ENCODE measurements at places on chromosomes 6 and 20.

DNA sequence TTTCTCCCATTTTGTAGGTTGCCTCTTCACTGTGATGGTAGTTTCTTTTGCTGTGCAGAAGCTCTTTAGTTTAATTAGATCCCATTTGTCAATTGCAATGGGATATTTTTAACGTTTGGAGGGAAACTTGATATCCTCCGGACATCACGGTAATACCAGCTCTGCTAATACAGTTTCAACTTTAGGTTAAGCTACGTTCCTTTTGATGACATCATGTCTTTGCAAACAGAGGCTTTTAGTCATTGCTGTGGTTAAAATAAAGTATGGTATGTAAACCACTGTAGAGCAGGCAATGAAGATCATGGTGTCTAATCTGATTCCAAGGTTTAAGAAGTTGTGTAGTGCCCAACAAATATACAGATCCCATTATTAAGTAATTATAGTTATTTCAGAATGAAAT, 168.0 kb upstream of the CHD6 start:
- DNase-seq = no peak

GRCh38 chr6:43070028-43070632, 6.0 kb upstream of the PTK7 start:
- no peak for DNase-seq

GRCh38 chr6:80173411-80173810, 66.9 kb downstream of the BCKDHB start:
- DNase-seq = no peak

DNA sequence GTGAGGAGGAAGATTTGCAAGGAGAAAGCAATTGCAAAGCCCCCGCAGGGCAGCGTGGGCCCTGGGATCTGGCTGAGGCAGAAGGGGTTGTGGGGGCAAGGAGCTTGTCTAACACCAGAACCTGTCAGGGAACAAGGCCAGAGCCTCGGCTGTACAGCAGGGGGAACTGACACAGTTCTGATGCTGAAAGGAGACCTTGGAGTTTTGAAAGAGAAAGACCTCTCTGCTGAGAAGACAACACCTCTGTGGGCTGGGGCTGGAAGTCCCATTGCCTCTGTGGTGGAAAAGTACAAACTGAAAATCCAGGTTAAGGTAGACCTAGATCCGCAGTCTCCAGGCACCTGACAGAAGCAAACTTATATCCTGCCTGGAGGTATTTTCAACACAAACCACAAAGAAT, 86.9 kb upstream of the CST7 start:
- no peak for DNase-seq

DNA sequence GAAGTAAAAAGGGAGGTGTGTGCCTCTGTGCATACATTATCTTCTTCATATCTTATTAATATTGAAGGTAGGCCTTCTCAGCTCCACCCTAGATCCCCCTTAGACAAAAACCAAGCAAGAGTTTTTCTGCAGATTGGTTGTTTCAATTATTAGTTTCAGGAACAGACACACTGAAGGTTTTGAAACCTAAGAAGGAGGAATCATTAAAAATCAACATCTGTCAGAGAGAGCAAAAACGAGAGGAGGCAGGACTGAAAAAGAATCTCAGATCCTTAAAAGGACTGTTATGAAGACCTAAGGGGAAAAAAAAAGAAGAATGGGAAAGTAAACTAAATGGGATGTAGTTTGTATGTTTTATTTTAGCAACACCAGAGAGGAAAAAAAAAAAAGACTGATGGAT, 560.8 kb upstream of the JAG1 start:
- DNase-seq = no peak

GRCh38 chr6:46925563-46926253, 4.0 kb upstream of the ADGRF5 start:
- DNase-seq = peak; percentile 69

GRCh38 chr20:50099565-50099991, 13.4 kb downstream of the UBE2V1 start:
- no peak for DNase-seq

DNA sequence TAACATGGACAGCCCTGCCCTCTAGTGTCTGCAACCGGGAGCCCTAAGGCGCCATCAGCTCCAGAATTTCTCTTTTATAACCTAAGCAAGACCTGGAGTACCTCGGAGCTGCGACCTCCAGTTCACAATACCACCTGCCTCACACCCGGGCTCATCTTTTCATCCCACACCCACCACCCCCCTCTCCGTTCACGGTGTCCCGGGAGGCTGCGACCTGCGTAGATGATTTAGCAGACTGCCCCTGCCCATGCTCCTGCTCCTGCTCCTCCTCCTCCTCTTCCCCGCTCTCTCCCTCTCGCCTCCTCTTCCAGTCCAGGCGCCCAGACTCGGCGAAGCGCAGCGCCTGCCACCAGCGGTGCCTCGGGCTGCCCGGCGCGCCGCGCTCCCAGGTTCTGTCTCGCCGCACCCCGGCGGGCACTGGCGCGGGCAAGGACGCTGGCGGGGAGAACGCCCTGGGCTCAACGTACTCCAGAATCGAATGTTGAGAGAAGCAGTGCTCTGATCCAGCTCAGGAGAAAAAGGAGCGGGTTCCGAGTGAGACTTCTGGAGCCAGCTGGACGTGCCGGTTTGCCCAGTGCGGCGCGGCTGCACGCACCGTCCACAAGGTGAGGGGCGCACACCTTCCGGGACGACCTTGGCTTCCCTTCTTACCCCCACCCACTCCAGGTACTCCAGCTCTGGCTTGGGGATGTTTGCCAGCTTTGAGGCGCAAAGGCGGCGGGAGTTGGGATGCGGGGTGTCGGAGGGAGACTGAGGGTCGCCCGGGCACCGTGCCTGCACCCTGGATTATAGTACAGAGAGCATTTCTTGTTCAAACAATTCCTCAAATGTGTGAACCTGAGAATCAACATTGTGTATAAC, at the start of gene HTR1E:
Gene HTR1E (plus strand): TSS at position 310 of the 861 bp plus-strand sequence. CDS start 77,807 bp downstream, outside the sequence.
- no peak for DNase-seq

DNA sequence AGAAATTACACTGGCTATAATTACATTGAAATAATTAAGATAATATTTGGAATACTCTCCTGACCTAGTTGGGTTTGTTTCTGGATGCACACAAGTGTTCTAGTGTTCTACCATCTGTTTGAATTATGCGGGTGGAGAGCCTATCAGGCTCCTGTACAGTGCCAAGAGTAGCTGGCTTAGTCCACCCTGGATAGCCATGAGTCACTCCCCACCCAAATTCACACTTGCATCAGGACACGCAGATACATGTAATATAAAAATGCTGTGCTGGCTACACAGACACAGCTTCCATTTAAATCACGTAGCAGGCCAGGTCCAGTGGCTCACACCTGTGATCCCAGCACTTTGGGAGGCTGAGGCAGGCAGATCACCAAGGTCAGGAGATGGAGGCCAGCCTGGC, 686.2 kb upstream of the SLC35B3 start:
- DNase-seq = no peak

GRCh38 chr6:89938014-89938413, 43.7 kb downstream of the GJA10 start:
- no peak for DNase-seq

- no peak for DNase-seq
Measured at GRCh38 chr6:28648035-28648877, 122.6 kb downstream of the GPX5 start.

- no peak for DNase-seq
Measured at GRCh38 chr6:27091661-27092315, 155.7 kb upstream of the PRSS16 start.

DNA sequence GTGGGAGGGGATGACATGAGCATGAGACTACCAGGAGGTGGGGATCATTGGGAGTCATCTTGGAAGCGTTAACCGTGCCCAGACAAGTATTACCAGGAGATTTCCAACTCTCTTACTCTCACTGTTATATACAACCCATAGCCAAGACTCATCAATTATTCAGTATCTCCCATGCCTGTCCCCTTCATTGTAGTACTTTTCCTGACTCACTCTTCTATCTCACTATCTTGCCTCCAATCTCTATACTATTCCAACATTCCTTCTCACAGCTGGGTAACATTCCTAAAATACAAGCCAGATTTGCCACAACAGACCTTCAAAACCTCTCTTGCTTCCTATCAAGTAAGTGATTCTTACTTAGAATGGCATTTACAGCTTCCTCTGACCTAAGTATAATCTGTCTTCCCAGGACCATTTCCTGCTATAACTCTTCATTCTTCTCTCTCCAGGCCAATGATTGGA, 226.3 kb upstream of the SMLR1 start:
- no peak for DNase-seq

DNA sequence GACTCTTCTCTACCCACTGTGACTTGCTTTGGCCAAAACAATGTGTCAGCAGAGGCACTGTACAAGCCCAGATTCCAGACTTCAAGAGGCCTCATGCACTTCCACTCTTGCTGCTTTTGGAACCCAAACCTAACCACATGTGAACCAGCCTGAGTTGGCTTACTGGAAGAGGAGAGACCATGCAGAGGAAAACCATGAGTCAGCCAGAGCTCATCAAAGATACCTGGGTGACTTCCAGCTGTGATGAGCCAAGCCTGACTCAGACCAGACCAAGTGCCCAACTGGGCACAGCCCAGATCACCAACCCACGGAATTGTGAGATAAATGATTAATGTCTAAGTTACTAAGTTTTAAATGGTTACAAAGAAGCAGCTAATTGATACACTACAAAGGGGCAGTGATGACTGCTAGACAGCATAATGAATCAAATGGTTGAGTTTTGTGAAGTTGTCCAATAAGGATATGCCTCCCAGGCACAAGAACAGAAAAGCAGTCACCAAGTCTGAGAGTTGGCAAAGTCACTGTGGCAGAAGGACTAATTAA, 16.2 kb upstream of the BEND6 start:
- peak; percentile 65 for DNase-seq

- DNase-seq = no peak
Measured at GRCh38 chr6:131000544-131000943, 62.5 kb downstream of the EPB41L2 start.

- no peak for DNase-seq
Measured at GRCh38 chr6:10886691-10887502, at the start of gene SYCP2L. Gene SYCP2L, plus strand, starts transcription at chr6:10887052. Its CDS starts 75 bp downstream, at chr6:10887127.

- DNase-seq = no peak
Measured at GRCh38 chr20:51505566-51505965, 37.0 kb downstream of the NFATC2 start.

- DNase-seq = no peak
Measured at GRCh38 chr20:8930726-8931125, 138.2 kb upstream of the PLCB4 start.
